ENCODE measurements at places on chromosomes 3 and 15.

- no peak for DNase-seq
Measured at GRCh38 chr15:81723701-81724100, 322.1 kb downstream of the MEX3B start.

DNA sequence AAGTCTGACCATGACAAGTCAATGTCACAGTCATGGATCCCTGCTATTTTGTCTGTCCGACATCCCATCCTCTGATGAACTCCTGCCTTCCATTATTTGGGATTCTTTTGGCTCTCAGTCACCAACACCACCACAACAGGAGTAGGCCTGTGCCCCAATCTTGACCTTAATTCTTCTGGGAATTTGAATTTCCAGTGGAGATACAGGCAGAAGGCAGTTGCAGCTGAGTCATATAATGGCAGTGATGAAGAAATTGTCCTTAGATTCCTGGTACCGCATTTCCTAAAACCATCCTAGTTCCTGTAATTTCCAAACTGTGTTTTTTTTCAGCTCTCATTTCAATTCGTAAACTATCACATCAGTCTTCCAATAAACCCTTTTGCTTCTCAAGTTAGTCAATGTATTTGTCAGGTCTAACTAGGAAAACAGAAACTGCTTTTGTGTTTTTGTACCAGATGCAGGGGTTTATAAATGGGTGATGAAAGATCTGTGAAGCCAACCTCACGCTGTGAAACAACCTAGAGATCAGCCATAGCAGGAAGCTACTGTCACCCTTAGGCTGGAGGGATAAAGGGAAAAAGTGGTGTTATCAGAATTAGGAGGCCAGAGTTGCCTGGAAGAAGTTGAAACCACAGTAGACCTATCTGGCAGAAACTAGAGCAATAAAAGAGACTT lies 126.3 kb upstream of the TMEM108 start:
- no peak for DNase-seq

DNA sequence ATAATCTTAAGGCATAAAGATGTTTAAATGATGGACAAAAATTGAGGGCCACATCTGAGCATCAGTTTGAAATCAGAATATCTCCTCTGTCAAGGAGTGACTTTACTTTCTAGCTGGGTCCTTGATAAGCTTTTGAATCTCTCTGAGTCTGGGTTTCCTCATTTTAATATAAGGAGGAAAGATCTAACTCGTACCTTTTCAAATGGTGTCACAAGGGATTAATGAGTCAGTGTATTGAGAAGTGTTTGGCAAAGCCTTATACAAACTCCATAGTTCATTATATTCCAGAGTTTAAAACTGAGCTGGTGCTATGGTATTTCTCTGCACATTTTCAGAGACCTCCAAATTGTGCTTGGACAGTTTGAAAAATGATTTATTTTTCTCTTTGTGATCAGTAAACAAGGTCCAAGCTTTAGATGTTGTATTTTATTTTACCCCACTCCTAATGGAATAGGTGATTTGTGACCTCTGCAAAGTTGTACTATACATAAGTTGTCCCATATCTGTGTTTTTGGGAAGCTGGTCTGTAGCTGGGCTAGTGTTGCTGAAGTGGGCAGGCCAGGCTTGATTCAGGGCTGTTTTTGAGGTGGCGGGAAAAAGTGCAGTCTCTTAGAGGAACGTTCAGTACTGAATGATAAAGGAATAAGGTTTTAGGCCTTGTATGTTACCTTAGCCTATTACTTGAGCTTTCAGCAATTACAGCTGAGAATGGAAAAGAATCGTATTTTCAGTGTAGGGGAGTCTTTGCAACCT lies 5.6 kb downstream of the FNDC3B start:
- no peak for DNase-seq

DNA sequence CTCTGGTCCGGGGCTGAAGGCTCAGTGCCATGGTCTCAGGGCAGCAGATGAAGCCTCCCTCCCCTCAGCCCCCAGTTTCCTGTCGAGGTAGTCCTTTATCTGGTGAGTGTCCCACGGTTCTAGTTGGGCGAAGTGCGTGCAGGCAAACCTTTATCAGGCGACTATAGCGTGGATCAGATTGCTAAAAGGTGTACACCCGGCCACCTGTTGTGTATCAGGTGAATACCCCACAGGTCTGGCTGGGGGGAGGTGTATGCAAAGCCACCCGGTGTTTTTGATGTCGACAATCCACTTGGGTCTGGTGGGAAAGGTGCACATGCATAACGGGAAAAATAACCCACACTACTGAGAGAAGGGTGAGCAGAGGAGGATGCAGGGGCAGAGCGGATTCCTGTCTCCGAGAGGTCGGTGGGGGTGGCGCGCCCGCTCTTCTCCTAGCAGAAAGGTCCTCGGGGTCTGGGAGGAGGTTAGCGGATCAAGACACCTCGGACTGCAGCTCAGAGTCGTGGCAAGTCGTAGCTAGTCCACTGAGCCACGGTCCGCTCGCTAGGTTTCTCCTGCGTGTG lies 507 bp downstream of the SLC12A6 start:
- no peak for DNase-seq

DNA sequence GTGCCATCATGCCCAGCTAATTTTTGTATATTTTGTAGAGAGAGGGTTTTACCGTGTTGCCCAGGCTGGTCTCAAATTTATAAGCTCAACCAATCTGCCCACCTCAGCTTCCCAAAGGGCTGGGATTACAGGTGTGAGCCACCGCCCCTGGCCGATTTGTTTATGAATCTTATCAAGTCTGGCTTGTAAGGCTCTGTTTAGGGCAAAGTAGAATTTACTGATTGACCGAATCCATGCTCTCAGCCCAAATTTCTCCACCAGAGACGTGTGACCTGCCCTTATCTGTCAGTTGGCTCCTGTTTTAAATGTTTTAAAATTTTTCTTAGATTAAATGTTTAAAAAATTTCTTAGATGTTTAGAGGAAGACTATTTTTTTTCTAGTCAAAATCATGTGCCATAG lies 19.5 kb downstream of the RAD54L2 start:
- DNase-seq: no peak

DNA sequence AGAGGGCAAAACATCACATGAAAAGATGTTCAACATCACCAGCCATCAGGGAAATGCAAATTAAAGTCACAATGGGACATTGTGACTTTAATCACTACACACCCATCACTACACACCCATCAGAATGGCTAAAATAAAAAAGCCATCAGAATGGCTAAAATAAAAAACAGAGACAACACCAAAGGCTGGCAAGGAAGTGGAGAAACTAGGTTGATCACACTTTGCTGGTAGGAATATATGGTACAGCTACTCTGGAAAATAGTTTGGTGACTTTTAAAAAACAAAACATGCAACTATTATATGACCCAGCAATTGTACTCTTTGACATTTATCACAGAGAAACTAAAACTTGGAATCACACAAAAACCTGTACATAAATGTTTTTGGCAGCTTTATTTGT lies 15.1 kb upstream of the ABHD5 start:
- DNase-seq: no peak

- DNase-seq: no peak
Measured at GRCh38 chr3:53198256-53198977, 37.4 kb downstream of the PRKCD start.

DNA sequence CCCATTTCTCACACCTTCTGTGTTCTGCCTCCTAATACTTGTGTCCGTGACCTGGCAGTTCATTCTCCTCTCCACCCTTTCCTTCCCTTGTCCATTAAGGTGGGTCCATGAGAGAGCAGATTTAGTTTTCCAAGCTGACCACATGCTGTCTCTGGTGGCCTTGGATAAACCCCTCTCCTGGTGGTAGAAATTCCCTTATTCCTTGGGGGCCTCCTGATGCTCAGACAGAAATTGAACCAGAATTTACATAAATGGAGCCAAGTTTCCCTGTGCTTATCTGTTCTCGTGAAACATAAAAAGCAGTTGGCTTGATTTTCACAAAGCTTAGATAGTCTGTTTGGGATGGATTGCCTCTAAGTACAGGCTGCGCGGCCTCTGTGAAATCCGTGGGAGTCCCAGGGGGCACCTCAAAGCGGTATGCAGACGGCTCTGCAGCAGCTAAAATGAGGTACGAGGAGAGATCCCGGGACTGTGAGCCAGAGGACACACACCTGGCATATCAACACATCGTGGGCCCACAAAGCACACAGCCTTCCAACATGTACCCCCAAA lies 101.0 kb upstream of the NMNAT3 start:
- DNase-seq: no peak

DNA sequence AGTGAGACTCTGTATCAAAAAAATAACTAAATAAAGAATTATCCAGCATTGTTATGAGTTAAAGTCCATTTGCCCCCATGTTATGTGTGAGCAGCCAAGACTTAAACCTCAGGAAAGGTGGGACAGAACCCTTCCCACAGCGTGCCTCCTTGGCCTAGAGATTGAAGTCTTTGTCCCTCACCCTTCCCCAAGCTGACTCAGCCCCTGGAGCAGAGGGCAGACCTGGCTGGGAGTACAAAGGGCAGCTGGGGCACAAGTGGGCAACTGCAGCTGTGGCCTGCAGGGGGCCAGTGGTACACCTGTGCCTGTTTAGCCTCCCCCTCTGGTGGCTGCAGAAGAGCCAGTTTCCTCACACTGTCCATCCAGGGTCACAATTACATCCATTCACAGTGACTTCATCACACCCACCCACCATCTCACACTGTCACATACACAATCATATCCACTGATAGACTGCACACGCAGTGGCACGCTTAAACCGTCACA lies 940 bp upstream of the ACY1 start:
- no peak for DNase-seq

DNA sequence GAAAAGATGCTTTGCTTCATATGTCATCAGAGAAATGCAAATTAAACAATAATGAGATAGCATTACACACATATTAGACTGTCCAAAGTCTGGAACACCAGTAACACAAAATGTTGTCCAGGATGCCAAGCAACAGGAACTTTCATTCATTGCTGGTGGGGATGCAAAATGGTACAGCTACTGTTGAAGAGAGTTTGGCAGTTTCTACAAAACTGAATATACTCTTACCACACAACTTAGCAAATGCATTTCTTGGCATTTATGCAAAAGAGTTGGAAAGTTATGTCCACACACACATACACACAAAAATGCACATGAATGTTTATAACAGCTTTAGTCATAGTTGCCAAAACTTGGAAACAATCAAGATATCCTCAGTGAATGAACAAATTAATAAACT lies 195.2 kb upstream of the MME start:
- peak; percentile 33 for DNase-seq

DNA sequence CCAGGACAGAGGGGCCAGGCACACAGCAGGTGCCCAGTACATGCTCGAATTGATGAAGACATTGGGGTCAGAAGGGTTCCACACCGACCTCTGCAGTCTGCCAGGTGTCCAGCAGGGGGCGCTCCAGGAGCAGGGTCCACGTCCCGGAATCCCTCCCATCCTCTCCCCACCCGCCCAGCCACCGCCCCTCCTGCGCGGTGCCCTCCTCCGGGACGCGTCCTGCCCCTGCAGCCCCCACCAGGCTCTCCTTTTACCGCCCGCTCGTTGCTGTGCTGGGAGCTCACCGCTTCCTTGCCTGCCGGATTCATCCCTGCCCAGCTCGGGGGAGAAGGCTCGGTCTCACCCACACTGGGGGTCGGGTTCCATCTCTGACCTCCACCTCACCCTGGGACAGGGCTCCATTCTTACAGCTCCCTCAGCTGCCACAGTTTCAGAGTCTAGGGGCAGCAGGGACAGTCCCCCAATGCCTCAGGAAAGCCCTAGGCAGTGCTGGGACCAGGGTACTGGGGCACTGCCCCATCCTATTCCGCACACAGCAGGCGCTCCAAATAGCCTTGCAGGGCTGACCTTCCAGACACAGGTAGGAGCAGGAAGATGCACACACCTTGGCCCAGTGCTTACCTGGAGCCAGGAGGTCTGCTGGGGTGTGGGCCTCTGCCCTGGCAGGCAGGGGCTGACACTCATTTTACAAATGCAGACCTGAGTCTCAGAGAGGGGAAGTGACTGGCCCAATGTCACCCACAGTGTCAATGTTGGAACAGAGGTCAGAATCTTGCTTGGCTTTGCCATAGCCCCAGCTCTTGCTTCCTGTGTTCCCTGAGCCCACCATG lies 31.0 kb downstream of the GRIP2 start:
- no peak for DNase-seq

GRCh38 chr3:190375246-190375645 lies 12.7 kb upstream of the CLDN16 start:
- no peak for DNase-seq

- no peak for DNase-seq
Measured at GRCh38 chr15:31255732-31256377, 70.8 kb upstream of the KLF13 start.

DNA sequence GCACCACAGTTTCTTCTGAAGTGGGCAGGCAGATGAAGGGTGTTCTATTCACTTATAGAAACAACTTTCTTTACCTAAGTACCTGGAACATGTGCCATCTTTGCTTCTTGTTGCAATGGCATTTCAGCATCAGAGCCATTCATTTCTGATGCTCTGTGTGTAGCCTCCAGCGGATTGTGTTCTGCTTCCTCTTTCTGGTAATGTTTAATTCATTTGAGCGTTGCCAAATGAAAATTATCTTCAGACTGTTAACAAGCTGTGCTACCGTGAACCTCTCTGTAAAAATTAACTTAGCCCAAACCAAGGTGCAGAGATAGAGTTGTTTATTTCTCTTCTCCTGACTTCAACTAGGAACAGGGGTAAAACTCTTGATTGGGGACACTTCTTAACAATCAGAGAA lies 302.0 kb downstream of the EDEM1 start:
- DNase-seq: no peak

DNA sequence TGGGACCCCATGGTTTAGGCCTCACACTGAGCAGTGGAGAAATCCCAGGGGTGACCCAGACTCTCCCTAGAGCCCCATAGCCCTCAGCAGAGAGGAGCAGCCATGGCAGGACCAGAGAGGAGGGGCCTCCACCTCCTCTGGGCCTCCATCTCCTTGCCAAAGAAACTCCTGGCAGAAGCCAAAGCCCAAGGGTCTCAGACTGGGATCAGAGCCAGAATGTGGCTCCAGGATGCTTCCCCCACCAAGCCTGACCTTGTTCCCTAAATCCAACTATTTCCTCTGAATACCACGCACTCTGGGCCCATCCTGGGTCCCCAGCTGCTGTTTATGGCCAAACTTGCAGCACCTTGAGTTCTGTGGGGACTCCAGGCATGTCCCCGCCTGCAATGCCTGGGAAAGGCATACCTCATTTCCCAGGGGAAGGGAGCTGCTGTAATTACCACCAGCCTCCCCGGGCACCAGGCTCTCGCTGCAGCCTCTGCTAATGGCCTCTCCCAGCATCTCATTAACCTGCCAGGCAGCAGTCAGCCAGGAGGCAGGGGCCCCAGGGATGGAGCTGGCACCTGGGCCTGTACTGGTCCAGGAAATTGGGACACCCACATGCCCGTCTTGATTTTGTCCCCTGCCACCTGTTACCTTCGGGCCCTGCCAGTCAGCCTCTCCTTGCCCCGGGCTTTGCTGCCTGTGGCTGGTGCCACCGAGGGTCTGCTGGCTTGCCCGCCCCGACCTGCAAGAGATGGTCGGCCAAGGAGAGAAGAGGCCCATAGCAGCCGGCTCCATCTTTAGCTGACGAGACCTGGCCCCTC lies 4.6 kb downstream of the CCDC9B start:
- no peak for DNase-seq

DNA sequence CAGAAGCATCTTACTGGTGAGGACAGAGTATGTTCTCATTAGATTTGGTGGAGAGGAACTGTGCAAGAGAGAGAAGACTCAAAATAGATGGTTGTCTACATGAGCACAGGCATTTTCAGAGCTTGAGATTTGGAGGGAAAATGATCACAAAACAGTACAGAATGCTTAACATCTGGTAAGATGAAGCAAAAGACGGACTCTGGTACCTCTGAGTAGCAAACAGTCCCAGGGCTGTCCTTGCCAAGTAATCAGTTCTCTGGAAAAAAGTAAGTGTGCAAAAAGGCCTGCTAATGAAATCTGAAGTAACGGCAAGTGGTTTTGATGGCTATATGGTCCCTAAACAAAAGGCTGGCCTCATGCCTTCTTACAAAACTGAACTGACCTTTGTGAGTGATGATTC lies 414.2 kb downstream of the CNTN4 start:
- DNase-seq: no peak
